Memory B cell (primary cell): ENCODE measurements at places on chromosomes 1 and 21.

DNA sequence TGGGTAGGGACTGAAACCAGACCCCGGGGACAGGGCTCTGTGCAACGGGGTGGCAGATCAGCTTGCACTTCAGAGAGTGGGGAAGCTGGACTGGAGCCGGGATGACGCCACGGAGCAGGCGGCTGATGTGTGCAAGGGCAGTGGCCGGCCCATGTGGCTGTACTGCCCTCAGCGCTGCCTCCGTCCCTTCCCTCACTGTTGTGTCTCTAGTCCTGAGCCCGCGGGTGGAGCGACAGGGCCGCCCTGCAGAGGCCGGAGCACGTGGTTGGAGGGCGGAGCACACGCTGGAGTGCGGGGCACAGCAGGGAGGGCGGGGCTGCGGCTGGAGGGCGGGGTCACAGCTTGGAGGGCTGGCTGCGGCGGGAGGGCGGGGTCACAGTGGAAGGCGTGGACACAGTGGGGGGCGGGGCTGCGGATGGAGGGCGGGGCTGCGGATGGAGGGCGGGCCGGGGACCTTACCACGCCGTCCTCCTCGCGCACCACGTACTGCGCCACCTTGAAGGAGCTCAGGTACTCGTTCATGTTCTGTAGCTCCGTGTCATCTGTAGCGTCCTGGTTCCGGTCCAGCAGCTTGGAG, 52.4 kb downstream of the CHD5 start:
- peak; percentile 35 for DNase-seq

DNA sequence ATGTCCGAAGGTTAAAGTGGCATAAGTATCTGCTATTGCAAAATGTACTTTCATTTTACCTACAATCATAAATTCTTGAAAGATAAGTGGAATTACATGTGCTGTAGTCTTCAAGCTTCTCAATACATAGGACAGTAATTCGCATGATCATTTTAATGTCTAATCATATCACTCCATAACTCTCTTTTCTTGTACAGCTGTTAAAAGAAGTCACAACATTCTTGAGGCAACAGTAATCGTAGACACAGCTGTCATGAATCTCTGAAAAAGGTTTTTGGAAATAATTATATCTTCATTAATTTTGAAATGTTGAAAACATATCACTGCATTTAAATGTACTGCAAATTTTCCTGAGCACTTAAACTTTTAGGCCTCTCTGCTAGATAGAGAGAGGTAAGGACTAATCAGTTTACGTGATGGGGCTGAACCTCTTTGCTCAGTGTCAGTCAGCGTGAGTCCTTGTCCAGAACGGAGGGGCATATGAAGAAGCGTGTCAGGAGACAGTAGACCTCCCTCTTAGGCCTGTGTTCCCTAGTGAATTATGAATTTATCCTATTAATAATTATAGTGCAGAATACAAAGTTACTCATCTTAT, 133.4 kb downstream of the NEK7 start:
- no peak for DNase-seq

GRCh38 chr1:163442895-163443294, 121.1 kb downstream of the NUF2 start:
- DNase-seq, result no peak

- no peak for DNase-seq
Measured at GRCh38 chr1:165265196-165265838, 91.2 kb downstream of the LMX1A start.

DNA sequence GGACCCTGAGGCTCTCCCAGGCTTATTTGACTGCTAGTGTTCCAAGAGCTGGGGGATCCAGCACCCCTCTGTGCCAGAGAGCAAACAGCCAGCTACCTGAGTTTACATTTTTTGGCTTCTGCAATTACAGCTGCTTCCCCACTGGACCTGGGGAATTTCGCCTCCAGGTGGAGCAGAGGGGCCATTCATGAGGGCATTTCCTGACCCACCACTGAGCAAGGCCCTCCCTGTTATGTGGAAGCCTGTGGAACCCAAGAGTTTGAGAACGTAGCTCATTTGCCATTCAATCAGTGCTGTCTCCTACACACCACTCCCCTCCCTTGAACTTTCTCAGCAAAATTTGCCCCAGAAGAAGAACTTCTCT, 42.7 kb upstream of the TMEM51 start:
- no peak for DNase-seq

GRCh38 chr1:99503276-99503747, 142.6 kb upstream of the PALMD start:
- no peak for DNase-seq

DNA sequence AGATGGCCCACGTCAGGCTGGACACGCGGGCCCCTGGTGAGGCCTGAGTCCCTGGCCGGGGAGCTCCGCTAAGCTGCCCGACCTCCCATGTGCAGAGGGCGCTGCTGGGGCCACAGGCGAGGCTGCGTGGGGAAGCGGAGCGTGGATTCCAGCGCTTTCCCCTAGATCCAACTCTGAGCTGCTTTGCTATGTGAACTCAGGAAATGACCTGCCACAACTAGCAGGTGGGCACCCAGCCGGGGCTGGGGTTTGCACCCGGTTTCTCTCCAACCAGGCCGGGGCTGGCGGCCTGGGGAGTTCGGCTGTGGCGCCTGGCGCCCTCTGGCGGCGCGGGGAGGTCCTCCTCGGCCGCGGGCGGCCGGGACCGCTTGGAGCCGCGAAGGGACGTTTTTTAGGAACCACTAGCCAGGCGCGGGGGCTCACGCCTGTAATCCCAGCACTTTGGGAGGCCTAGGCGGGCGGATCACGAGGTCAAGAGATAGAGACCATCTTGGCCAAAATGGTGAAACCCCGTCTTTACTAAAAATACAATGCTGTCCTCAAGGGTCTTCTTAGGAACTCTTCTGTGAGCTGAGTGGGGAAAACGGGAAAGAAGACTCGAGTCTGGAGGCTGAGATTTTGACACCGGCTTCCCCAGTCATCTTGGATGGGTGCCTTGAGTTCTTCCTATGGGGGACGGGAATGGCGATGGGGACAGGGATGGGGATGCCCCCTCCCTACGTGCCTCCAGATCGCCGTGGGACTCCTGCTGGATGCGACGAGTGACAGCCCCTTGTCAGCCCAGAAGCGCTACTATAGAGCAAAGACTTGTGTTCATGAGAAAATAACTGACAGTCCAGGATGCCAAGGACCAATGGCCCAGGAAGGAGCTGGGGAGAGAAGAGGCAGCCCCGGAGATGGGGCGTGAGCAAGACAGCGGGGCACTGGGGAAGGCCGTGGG, 12.6 kb downstream of the PYCR2 start:
- DNase-seq, result peak; percentile 80

DNA sequence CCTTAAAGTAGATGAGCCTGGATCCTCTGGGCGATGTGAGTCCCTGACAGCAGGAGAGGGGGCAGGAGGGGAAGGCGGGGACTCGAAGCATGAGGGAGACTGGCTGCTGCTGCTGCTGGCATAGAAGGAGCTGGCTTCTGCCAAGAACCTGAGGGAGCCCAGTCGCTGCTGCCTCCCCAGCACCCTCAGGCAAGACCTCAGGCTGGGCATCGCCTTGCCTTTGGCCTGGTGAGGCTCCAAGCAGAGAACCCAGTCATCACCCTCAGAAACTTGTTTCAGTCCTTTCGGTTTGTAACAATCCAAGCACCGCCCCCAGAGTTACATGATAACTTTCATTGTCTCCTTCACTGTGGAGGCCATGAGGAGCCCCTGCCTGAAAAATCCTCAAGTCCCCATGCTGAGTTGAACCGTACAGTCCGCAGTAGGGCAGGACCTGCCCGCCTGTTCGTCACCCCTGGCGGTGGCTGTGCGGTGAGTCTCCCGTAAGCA, 38.8 kb downstream of the POFUT2 start:
- no peak for DNase-seq

GRCh38 chr1:183931646-183932271, 105.8 kb downstream of the COLGALT2 start:
- no peak for DNase-seq

DNA sequence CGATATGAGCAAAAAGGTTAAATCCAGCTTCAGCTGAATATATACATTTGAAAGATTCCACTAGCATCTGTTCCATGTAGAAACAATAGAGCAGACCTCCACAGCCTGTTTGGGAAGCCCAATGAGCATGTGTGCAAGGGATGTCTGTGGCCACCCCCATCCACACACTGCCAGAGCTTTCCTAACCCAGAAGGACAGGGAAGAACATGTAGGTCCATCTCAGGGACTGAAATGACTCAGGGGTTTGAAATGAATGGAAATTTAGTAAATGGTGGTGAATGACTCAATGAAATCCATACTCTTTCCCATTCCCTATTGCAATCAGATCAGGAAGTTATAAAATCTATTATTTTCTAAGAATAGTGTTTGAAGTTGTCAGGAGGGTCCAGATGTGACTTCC, 397.2 kb downstream of the DUSP10 start:
- DNase-seq, result no peak

DNA sequence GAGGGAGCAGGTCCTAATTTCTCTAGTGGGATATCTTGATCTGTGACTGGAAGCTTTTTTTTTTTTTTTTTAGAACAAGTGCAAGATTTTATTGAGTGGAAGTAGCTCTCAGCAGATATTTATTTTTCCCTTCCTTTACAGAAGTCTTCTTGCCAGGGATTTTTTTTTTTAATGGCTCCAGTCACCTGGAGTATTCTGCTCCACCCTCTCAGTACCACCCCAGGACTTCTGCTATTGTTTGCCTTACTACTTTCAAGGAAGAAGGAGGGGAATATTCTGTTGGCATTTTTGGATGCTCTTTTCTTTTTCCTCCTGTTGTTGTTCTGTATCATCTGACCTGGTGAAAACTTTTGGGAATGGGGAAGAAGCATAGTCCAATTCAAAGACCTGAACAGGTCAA, 23.1 kb upstream of the CYP2J2 start:
- no peak for DNase-seq

DNA sequence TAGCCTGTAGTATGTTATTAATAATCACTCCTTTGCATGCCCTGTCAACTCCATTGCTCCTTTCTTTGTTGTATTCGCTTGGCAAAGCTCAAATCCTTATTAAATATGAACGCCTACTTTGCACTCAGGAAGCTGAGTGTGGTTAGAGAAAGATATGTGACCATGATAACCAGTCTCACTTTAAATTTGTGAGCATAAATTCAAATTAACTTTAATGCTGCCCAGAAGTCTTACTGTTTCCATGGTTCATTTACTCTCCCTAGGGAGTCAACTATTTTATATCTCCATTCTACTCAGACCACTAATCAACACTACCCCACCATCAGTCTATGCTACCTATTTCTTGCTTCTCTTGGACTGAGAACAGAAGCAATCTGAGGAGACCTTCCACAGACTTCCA, 12.1 kb upstream of the EPHX4 start:
- no peak for DNase-seq

- DNase-seq, result no peak
Measured at GRCh38 chr1:155961937-155962336, 16.4 kb downstream of the ARHGEF2 start.

- DNase-seq, result no peak
Measured at GRCh38 chr21:33205476-33205875, 24.3 kb upstream of the IFNAR2 start.

DNA sequence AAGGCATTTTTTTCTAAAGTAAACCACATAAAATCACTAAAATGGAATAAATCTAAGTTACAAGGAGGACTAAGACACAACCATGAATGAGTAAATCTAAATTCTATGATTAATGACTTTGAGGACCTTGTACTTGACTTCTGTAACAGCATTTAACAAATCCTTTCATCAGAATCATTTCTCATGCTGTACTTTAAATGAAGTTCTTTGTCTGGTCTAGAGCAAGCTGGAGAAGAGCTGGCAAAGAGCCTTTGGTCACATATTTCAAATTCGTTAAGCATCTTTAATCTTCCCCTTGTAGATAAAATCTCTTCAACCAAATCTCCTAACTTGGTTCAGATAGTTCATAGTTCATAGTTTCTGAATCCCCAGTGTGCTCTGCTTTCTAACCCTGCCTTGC, 405.4 kb downstream of the PTPRC start:
- DNase-seq, result no peak

GRCh38 chr21:34802180-34802899, 133.5 kb downstream of the CLIC6 start:
- DNase-seq, result no peak

DNA sequence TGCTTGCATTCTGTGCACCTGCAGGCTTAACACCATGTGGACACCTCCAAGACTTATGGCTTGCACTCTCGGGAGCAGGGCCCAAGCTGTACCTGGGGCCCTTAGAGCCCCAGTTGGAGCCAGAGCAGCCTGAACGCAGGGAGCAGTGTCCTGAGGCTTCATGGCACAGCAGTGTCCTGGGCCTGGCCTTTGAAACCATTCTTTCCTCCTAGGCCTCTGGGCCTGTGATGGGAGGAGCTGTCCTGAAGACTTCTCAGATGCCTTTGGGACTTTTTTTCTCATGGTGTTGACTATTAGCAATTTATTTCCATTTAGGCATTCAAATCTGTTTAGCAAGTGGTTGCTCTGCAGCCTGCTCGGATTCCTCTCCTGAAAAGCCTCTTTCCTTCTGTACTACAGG, 11.0 kb downstream of the RPTN start:
- no peak for DNase-seq

- no peak for DNase-seq
Measured at GRCh38 chr1:30320581-30320890, 402.8 kb downstream of the MATN1 start.

- DNase-seq, result no peak
Measured at GRCh38 chr1:180563026-180563827, 4.5 kb downstream of the OVAAL start.

- DNase-seq, result no peak
Measured at GRCh38 chr1:229170778-229171505, 100.0 kb upstream of the RAB4A start.

DNA sequence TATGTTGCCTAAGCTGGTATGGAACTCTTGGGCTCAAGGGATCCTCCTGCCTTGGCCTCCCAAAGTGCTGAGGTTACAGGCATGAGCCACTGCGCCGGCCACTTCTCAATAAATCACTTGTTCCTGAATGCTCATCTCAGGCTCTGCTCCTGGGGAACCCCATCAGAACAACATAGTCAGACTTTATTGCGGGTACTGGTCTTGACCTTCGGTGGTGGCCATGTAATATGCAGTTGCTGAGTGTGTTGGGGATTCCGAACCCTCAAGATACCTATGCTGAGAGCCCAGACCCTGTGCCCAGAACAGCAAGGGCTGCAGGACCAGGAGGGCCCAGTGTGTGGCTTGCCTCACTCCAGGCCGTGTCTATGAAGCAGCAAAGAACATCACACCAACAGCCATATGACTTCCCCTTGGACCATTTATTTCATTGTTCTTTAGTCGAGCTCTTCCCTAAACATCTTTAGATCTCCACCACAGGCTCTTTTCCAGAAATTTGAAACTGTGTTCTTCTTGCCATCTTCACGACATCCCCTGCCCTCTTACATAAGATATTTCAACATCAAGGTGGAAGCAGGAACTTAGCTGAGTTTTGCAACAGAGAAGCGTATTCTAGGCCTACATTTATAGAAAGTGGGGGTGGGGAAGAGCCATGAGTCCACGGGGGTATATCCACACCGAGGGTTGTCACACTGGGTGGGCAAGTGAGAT, 12.7 kb upstream of the SDHB start:
- no peak for DNase-seq

GRCh38 chr1:109517337-109517736, 7.8 kb upstream of the AMIGO1 start:
- DNase-seq, result no peak

- no peak for DNase-seq
Measured at GRCh38 chr1:76153841-76154205, 79.3 kb downstream of the ST6GALNAC3 start.
